ENCODE measurements at places on chromosomes 1 and 21.

DNA sequence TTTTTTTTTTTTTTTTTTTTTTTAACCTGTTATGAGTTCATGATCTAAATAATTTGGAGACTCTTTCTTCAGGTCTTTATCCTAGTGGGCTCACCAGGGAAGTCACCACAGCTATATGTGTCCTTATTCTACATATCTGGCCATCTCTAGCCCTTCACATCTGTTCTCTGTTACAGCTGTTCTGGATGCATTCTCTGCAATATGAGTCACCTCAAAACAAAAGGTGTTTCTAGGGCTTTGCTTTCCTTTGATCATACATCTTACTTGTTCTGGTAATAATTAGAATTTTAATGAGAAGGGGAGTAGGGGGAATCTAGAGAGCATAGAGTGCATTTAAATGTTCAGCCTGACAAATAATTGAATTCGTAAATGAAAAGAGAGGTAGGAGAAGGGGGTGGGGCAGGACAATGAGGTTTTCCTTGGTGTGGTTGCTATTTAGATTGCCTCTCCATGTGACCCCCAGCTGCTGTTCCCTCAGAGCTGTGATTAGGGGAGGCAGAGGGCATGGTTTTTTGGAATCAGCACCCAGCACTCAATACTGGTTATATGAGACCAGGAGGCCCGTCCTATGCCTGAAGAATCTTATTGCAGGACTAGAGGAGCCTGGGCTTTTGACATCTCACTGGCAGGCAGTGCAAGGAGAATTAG is 8.0 kb downstream of the SYT6 start:
- DNase-seq, result no peak

DNA sequence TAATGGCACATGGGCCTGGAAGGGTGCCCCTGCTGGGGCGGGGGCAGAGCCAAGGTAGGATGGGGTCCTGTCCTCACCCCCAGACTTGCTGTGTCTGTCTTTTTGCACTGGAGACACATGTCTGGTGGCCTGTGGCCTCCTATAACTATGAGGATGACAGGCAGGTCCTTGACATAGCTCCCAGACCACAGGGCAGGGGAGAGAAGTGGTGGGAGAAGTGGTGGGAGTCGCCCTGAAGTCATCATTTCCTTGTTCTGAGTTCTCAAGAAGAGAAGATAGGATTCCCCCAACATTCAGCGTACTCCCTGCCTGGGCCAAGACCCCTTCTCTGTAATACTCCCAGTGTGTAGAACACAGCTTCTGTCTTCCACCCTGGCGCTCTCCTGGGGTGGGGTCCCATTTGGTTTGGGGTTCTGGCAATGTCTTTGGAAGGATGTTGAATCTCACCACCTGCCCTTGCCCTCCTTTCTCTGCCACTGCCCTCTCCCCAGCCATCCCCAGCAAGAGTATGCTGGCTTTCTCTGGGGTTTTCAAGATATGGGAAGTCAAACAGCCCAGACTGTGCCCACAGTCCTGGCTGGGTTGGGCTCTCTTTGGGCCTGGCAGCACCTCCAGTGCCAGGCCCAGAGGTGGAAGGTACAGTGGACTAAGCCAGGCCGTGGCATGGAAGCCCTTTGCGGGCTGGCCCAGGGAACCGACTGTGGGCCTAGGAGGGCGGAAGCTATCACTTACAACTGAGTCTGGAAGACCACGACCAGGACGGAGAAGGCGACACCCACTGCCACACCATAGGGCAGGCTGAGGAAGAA is 19.4 kb downstream of the SLC26A9 start:
- DNase-seq, result no peak

DNA sequence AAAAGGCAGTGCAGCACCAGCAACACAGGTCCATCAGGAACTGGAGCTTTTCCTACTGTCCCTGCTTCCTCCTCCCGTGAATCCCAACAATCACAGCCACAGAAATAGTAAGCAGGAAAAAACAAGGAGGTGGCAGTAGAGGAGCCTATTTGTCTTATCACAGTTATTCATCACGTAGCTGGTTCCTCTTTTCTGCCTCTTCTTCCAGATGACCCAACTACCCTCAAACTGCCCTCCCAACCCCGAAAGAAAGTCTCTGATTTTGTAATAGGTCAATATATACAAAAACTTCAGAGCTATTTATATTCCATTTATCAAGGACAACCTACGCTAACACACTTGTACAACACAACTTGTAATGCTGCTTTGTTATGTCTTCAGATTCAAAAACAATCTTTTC is 21.4 kb downstream of the GNB1 start:
- no peak for DNase-seq

DNA sequence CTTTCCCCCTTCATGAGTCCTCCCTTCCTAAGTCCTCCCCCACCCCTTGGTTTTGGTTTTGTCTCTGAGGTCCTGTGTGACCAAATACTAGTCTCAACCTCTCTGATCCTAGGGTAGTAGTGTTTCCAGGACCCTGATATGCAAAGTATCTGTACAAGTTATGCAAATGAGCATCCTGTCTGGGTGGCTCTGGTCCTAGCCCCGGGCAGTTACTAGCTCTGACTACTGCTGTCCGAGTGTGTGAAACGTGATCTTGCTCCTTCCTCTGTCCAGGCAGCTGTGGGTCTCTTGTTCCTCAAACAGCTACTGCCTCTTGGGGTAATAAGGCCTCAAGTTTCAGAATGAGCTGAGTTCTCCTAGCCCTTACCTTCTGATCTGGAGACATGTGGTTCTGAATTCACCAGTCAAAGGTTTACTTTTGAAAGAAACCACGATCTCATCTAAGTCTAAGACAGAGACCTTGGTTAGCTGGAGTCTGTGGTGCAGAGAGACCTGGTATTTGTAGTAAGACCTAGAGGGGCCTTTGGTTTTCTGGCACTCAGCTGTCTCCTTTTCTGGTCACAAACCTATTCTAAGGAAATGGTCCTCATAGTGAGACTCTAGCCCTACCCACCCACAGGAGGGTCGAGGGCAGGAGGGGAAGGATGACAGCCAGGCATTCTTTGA is 31.0 kb upstream of the IL19 start:
- DNase-seq, result no peak

DNA sequence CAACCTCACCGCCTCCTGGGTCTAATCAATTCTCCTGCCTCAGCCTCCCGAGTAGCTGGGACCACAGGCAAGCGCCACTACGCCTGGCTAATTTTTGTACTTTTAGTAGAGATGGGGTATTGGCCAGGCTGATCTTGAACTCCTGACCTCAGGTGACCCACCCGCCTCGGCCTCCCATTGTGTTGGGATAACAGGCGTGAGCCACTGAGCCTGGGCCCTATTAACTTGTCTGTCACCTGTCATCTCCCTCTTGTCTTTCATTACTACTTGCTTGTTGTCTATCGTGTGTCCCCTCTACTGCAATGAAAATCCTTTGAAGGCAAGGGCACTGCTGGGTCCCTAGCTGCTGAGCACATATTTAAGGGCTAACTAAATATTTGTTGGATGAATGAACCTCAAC is 3.4 kb downstream of the UQCRHL start:
- no peak for DNase-seq

GRCh38 chr1:160748181-160748877 is 9.3 kb downstream of the SLAMF7 start:
- no peak for DNase-seq

- DNase-seq, result no peak
Measured at GRCh38 chr1:29854700-29855276, 618.5 kb downstream of the PTPRU start.

DNA sequence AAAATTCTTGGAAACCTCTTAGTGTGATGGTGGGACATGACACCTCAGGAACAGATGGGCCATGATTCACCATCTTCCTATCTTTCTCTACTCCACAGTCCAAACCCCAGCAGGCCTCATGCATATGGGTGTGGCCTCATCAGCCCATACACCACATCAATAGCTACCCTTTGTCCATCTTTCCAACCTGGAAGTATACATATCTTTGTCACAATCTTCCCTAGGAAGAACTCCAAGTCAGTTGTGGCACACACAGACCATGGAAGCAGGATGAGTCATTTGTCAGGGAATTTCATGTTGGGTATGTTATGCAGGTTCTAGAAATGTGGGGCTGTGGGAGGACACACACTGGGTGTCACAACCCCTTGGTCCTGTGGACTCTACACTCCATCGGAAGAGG is 30.5 kb upstream of the CLCA4 start:
- no peak for DNase-seq

DNA sequence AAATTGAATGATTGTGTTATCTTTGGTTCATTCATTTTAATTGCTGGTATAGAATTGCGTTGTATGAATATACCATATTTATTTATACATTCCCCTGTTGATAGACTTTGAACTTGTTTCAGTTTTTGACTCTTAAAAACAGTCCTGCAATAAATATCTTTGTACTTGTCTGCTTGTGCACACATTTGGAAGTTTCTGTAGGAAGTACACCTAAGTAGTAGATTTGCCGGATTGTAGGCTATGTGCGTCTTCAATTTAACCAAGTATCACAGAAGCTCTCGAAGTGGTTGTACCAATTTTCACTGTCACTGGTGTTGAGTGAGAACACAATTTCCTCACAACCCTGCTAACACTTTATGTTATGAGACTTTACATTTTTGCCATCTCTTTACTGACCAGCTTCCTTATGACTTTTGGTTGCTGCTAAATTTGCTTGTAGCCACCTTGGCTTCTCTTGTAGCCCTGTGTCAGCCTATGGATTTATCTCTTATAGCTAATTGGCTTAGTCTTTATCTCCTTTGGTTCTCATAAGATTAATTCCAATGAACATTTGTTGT is 2.2 kb downstream of the TTC3 start:
- no peak for DNase-seq

- DNase-seq, result no peak
Measured at GRCh38 chr1:53285969-53286760, 41.7 kb downstream of the LRP8 start.

DNA sequence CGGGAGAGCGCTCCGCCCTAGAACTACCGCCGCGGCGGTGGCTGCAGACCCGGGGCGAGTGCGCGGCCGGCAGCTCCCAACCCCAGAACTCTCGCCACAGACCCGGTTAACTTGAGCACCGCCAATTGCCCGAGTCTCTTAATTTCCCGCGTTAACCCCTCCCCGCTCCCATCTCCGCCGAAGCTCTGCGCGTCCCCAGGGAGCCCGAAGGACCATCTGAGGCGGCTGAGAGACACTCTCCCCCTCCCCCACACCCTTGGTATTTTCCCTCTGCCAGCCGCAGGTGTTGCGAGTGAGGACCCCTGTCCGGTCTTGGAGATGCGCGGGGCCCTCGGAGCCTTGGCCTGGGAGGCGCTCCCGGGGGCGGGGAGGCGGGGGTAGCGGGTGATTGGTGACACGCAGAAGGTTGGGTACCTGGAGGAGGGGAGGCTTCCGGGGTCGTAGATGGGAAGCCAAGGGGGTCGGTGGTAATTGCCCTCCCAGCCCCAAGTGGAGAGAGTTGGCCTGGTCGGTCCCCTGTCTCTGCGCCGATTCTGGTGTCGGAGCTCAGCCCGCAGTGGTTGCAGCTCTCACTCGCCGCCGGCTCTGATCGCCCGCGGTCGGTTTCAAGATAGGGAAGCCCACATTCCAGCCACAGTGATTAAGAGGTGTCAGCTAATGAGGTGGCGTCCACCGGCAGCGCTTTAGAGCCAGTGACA is 858 bp upstream of the SUSD4 start:
- no peak for DNase-seq

DNA sequence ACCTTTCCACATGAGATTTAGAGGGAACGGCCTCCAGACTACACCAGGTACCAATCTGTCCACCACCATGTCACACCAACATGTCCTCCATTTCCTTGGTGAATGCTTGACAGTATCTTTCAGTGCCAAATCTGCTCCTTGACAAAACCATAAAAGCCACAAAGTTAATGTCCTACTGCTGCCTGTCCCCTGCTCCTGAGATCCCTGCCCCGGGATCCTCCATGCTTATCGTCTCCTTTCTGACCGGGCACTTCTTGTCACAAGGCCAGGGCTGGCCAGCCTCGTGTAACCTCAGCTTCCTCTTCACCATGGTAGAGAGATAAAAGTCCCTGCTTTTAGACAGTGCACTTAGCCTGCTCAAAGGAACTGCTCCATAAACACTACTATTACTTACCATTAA is 136.2 kb downstream of the NAV1 start:
- no peak for DNase-seq

- DNase-seq, result peak; percentile 90
Measured at GRCh38 chr1:65001231-65001792, 35.0 kb upstream of the JAK1 start.

DNA sequence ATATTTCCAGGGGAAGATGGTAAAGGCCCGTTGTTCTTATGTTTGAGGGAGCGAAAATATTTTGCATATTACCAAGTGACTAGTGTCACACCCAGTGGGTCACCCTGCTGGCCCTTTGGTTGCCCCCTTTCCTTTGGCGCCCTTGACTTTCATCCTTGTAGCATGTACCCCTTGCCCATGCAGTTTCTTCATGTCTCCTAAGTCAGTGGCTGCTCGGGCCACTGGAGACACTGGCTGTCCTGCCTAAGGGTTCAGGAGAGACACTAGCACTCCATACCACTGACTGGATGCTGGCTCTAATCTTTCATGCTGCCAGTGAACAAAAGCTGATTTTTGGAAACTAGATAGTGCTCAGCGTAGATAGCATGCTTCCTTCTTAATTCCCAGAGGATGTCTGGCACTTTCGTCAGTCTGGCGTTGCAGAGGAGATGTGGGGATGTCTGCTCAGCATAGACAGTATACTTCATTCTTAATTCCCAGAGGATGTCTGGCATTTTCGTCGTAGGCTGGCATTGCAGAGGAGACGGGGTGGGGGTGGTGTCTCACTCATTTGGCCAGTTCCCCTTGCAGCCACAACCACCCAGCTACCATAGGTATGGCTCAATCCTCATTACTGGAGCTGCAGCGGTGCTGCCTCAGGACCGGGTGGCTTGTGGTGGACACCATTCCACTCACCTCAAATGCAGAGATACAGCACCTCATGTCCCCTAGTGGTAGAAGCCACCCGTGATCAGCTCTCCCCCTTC is 770.9 kb upstream of the TPTE start:
- no peak for DNase-seq

GRCh38 chr1:53662951-53663350 is 76.0 kb downstream of the GLIS1 start:
- no peak for DNase-seq

DNA sequence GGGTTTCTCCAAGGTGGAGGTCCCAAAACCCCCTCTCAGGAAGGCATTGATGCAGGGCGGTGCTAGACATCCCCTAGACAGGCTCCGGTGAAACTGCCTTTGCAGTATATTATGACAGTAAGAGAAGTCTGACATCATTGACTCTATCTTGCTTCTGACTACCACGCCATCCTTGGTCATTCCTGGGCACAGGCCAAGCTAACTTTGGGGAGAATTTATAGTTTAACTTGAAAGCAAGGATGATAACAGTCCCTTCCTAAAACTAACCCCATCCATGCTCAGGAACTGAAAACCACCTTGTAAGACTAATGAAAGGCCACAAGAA is 30.3 kb downstream of the RSPH1 start:
- no peak for DNase-seq

DNA sequence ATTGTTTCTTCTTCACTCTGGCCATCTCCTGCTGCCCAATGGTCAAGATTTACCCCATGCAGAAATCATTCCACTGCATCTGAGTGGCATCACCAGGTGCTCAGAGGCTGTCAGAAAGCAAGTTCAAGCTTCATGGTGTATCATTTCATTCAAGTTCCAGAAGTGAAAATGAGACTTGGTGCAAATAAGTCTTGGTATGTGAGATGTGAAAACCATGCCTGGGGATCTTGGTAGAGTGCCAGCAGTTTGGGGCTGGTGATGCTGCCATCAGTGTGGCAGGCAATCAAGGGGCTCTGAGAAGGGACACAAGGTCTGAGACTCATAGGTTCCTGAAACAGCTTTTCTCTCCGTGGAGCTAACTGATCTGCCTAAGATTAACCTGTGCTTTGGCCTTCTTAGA is 52.0 kb downstream of the CD2 start:
- no peak for DNase-seq

- no peak for DNase-seq
Measured at GRCh38 chr1:18945401-18945849, 11.1 kb downstream of the IFFO2 start.

All from ascending aorta (tissue), 2 donors.